ENCODE measurements at places on chromosomes 1 and 21.
A peak's percentile ranks its signal among the peaks of the same experiment; 100 is the strongest.

DNA sequence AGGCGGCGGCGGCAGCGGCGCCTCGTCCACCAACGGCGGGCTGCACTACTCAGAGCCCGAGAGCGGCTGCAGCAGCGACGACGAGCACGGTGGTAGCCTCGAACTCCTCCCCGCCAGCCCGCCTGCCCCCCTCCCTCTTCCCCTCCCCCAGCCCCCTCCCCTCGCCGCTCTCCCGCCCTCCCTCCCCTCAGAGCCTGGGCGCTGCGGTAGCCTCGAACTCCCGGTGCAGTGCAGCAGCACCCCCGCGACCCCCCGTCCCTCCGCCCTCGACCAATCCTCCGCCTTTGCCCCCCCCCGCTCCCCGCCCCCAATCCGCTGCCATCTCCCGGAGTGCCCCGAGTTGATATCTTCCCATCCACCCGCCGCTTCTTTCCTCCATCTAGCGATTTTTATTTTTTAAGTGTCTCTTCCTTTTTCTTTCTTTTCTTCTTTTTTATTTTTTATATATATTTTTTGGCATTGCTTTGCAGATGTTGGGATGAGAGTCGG lies 516 bp downstream of the RCOR3 start:
- DNase-seq, result peak; percentile 60

GRCh38 chr1:205449750-205450443 lies 5.9 kb downstream of the BLACAT1 start:
- DNase-seq, result no peak

GRCh38 chr1:156591432-156592157 lies at the start of gene NAXE:
Gene NAXE (plus strand): TSS chr1:156591776. CDS start chr1:156591805, 29 bp downstream.
- DNase-seq, result peak; percentile 70

GRCh38 chr1:107678993-107679392 lies 286.0 kb downstream of the VAV3 start:
- DNase-seq, result no peak

- no peak for DNase-seq
Measured at GRCh38 chr1:43199093-43199726, 27.1 kb downstream of the CFAP57 start.

DNA sequence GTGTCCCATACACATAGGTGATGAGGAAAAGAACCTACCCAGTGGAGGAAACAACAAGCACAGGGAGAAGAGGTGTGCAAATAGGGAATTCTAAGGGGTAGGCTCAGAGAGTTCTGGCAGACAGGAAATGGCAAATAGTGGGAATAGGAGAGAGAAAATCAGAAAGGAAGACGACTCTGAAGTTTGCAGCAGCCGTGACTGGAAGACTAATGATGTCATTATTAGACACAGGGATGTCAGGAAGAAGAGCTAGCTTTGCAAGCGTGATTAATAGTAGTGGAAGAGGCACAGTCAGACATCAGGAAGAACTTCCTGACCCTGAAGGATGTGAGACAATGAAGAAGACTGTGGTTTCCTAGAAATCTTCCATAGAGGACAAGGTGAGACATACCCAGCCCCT lies 21.1 kb downstream of the DLGAP3 start:
- no peak for DNase-seq

DNA sequence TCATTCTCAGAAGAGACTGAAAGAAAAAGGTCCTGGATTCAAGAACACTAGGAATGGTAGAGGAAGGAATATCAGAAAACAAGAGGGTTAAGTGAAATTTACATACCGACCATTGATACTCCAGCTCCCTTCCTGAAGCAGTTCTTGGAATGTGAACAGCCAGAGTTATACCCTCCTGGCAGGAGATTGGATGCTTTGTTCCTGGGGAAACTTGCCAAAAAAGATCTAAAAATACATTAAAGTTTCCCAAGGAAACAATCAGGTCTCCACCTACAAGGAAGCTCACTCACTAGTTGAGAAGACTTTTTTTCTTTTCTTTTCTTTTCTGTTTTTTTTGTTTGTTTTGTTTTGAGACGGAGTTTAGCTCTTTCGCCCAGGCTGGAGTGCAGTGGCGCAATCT lies 91.1 kb downstream of the HLX start:
- no peak for DNase-seq

Measured in occipital lobe (tissue), 3 donors.